Activated CD8-positive, alpha-beta T cell treated with anti-CD3 and anti-CD28 coated beads for 36 hours (primary cell): ENCODE measurements at places on chromosomes 11 and 22.

- DNase-seq, result no peak
Observed at GRCh38 chr11:115745066-115745465, 240.9 kb upstream of the CADM1 start.

DNA sequence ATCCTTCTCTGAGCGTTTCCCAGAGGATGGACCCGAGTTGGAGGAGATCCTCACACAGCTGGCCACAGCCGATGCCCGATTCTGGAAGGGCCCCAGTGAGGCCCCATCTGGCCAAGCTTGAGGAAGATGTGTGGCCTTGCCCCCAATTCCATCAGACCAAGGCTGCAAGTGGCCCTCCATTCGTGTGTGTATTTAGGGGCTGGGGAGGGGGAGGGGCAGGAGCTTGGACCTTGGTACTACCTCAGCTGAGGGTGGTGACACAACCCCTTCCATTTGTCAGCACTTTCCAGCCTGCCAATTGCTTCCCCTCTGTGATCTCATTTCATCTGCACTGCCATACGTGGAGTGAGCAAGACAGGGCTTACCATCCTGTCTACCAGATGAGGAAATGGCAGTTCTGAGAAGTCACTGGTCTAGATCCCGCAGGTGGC lies 1.3 kb upstream of the BBS1 start:
- DNase-seq, result peak; percentile 12

DNA sequence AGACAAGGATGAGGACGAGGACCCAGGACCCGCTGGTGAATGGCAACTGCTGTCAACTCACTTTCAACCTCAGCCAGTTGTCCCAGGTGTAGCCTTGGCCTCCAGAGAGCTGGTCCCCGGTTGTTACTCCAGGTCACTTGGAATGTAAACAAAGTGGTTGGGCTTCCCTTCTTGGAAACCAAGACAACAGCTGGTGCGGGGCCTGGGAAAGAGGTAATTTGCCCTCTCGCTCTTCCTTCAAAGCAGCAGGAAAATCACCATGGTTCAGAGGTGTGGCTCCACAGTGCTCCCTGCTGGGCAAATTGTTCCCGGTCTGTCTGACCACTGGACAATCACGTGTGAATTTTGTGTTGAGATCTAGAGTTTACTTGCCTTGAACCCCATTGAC lies 15.0 kb downstream of the SLC1A2 start:
- DNase-seq, result peak; percentile 32

- DNase-seq, result no peak
Observed at GRCh38 chr22:29936186-29936585, 53.2 kb downstream of the MTMR3 start.

DNA sequence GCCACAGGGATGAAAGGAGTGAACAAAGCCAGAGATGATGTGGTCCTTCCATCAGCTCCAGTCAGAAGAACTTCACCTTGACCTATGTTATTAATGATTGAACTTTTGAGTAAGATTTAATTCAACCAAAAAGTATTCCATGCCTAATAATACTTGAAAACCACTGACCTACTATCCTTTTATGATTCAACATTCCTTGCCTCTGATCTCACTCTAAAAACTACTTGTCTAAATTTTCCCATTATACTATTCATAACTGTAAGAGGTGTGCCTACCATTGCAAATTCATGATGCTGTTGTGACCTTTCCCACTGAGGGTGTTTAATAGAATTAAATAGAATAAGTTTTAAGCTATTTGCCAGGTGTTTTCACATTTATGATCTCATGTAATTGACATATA lies 164.7 kb upstream of the GUCY1A2 start:
- no peak for DNase-seq

DNA sequence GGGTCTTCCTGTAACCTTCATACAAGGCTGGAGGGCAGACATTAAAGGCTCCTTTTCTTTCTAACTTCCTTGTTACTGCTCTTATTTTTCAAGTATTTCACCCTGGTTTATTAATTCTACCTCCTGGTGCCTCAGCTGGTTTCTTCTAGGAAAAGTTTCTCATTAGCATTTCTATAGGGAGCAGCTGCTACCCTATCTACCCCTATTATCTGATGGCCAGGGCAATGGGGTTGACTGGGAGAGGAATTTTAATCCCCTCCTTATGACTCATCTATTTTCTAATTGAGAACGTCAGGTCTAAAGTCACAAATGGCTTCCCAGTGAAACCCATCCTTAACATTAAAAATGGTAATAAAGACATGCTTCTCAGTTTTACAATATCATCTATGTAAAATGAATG lies 5.0 kb downstream of the MAP6 start:
- no peak for DNase-seq

GRCh38 chr11:119538753-119539152 lies 115.8 kb upstream of the THY1 start:
- DNase-seq, result peak; percentile 13

DNA sequence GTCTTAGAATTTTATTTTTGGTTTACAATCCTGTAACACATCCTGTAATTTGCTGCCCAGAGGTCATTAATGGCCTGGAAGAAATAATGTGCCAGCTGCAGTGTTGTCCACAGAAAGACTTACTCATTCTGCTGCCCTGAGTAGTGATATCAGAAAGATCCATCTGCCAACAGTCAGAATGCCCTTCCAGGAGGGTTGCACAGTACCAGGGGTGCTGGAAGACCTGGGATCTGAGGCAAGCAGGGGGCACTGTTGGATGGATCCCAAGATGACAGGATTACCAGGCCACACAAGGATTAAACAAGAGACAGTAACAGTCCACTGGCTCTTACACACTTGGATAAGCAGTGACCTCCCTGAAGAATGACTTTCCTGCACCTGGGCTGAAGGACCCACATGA lies 93.8 kb upstream of the TOP3B start:
- no peak for DNase-seq

GRCh38 chr11:5955586-5955985 lies 12.7 kb downstream of the OR56A5 start:
- DNase-seq, result no peak

DNA sequence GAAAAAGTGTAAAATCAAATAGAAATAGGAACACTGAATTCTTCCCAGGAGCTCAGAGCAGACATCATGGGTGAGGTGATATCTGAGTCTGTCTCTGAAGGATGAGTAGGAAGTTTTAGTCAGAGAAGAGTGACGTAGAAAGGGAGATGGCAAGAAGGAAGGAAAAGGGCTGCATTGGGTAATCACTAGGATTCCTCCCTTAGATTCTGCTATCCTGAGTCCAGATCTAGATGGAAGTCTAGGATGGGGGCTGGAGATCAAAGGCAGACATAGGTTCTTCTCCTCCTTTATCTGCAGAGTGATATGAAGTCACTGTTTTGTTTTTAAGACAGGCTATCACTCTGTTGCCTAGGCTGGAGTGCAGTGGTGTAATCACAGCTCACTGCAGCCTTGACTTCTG lies 30.4 kb downstream of the POU2F3 start:
- no peak for DNase-seq

DNA sequence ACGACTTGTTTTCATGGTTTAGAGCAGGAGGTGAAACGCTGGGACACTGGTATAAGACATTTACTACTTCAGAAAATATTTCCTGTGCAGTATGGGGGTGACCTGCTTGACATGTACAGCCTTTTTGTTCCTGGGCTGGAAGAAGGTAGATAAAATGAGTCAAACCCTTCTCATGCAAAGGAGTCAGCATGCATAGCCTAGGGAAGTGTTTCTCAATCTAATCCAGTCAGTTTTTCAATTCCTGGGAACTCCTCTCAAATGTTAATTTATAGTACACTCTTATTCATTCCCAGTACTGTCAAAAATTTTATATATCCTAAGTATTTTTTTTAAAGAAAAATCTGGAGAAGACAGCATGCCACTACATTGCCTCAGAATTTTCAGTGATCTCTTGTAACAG lies 154.7 kb upstream of the GUCY1A2 start:
- DNase-seq, result no peak

- DNase-seq, result no peak
Observed at GRCh38 chr22:21683401-21683811, 17.6 kb downstream of the PPIL2 start.

GRCh38 chr11:38252620-38253019 lies 1654.6 kb upstream of the RAG2 start:
- no peak for DNase-seq

DNA sequence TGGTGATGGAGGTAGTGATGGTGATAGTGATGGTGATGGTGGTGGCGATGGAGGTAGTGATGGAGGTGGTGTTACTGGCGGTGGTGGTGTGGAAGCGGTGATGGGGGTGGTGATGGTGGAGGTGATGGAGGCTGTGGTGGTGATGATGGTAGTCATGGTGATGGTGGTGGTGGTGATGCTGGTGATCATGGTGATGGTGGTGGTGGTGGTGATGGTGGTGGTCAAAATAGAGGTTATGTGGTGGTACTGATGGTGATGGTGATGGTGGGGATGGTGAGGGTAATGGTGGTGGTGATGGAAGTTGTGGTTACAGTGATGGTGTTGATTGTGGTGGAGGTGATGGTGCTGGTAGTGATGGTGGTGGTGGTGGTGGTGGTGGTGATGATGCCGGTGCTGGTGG lies 199.2 kb downstream of the IGLL1 start:
- DNase-seq, result no peak

- DNase-seq, result no peak
Observed at GRCh38 chr11:128294671-128295050, 292.7 kb downstream of the ETS1 start.

- DNase-seq, result no peak
Observed at GRCh38 chr11:127042445-127042844, 41.9 kb upstream of the KIRREL3 start.

DNA sequence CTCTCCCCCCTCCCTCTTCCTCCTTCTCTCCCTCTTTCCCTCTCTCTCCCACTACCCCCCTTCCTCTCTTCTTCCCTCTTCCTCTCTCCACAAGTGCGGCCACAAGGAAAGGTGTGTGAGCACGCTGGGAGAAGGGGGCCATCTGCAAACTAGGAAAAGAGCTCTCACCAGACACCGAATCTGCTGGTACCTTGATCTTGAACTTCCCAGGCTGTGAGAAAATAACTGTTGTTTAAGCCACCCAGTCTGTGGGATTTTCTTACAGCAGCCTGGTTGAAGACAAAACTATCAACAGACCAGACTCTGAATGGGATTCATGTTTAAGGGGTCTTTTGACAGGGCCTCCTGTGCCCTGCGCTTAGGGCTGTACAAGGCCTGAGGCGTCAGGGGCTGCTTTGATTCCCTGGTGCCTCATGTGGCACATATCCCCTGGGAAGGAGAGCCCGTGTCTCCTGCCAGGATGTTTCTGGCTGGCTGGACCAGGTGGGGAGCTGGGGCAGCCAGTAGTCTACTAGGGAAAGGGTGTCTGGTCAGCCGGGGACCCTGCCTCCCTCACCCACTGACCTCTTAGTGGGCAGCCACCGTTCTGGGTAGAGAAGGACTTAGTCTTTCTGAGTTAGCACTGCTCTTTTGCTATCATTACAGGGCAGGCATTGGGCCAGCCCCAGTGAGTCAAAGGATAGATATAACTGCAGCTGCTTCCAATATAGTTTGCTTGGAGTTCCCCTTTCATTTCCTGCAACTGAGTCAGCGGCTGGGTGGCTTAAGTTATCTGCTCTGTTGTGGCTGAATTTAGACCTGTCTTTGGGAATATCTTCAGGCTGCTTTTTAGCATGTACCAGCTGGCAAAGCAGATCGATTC lies 6.2 kb downstream of the PANX1 start:
- peak; percentile 72 for DNase-seq

GRCh38 chr11:131978351-131978750 lies 607.9 kb downstream of the NTM start:
- no peak for DNase-seq

DNA sequence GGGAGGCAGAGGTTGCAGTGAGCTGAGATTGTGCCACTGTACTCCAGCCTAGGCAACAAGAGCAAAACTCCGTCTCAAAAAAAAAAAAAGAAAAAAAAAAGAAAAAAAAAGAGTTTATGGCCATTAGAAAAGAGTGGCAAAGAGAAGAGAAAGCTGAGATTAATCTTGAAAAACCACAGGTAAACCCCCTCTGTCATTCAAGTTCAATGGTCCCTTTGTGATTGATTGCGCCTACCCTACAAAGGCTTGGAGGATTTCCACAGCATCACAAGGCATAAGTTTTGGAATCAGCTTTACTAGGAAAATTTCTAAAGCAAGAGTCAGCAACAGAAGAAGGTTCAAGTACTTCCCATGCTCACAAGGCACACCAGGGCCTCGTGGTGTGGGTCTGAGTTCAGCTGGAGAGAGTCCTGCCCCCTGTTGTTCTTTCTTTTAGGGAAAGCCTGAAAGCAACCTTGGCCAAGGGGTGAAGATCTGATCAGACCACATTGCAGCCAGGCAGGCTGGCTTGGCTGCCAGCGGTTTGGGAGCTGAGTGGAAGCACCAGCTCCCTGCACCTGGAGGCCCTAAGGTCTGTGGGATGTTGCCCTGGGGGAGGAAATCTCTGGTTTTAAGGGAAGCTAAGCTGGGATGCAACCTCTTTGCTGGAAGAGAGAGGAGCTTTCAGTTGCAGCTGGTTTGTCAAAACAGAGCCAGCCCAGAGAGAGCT lies 41.8 kb downstream of the SLN start:
- no peak for DNase-seq

- DNase-seq, result no peak
Observed at GRCh38 chr11:108558222-108558621, 35.3 kb downstream of the EXPH5 start.

DNA sequence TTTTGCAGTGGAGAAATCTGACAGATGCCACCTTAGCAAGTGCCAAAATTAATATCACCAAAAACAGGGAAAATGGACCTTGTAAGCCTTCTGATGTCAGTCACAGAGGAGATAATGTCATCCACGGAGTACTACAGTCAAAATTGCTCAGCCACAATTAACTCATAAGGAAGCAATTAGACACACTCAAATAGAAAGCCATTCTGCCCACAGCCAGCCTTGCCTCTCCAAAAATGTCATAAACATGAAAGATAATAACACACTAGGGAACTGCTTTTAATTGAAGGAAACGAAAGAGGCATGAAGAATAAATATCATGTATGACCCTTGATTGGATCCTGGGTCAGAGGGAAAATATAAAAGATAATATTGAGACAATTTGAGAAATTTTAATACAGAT lies 505.6 kb upstream of the API5 start:
- no peak for DNase-seq

DNA sequence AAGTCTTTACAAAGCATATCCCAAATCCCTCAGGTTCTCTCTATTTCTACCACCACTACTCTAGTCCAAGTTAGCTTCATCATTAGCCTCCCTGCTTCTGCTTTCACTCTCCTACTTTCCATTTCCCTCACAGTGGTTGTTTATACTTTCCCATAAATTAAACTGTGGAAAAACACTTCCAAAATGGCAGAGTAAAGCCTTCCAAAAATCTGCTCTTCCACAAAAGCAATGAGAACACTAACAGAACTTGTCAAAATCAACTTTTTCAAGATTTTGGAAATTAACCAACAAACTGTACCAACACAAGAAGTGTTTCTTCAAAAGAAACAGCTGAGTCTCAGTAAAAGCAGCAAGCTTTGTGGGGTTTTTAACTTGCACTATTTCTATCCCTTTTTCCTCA lies 71.8 kb downstream of the TTC28 start:
- no peak for DNase-seq

GRCh38 chr11:2296913-2297622 lies 4.7 kb downstream of the C11orf21 start:
- no peak for DNase-seq

GRCh38 chr11:134643115-134644012 lies 231.3 kb upstream of the B3GAT1 start:
- no peak for DNase-seq
